PC-3 (cell line): ENCODE measurements at places on chromosomes 2 and 18.

DNA sequence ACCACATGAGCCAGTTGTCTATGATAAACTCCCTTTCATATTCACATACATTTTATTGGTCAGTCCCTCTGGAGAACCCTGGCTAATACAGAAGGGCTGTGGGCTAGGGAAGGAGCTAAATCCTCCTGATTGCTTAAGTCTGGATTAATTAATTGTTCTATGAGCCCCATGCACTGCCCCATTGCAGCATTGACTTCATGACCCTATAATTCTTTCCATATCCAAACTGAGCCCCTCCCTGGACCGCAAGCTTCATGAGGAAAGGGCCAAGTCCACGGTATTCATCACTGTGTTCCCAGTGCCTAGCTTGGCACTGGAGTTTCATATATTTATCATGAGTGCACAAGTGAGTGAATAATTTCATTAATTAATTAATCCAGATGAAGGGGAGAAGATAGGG is 124.0 kb downstream of the MBD2 start:
- DNase-seq: no peak

DNA sequence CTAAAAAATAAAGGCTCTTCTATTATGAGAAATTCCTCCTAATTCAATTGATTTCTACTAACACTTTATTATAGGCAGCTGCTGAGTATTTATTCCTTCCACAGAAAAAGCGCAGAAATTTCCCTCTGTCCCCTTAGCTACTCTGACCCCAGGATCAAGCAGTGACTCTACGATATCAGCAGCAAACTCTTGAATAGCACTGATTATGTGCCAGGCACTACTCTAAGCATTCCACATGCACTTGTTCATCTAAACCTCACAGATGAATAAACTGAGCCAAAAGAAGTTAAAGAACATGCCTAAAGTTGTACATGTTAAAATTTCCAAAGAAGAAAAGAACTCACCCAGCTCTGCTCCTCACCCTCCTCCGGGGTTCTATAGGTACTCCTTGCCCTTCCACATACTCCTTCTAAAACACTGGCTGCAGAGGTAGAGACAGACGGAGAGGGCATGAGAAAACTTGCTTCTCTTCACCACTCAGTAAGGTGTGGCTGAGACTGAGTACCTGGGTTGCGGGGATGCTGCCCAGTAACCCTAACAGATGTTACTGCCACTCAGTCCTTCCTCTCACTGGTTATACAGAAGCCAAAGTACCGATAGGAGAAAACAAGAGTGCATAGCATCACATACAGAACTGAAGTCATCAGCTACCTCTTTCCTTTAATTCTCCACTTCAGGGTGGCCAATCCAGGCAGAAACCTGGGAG is 9.9 kb downstream of the C1D start:
- no peak for DNase-seq

DNA sequence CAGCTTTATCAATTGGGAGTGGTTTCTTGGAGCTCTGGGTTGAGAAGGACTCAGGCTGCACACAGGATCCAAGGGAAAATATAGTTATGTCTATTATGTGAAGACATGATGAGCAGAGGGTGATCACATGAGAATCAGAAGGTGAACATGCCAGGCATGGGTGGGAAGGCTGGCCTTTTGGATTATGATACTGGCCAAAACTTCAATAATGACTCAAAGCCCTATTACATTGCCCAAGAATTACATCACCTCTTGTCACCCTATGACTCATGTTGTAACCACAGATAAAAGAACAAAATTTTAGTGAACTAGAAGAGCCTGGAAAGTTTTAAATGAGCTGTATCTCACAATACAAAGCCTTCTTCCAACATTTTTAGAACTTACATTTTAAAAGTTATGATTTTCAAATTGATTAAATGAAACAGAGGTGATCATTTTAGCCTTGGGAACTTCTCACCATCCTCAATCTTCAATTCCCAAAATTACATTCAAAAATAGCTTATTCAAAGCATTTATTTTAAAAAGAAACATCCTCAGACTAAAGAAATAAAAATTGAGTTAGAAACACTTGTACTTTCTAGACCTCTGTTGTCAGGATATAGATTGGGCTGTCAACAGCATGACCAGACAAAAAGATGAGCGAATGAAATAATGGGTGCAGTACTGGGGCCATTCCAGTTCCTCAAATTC is 428.3 kb downstream of the MBD2 start:
- peak; percentile 89 for DNase-seq

DNA sequence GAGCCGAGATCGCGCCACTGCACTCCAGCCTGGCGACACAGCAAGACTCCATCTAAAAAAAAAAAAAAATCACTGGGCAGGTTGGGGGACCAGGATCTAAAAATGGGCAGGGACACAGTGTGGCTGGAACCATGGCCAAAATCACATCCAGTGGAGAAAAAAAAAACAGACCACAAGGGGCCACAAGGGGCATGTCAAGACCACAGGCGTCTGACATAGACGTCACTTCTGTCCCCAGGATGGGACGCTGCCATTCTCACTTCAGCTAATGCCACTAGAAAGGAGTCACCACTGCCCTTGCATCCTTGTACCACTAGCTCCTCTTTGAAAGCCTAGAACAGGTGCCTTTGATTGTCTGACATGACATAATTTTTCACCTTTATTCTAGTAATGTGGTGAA is 2.5 kb upstream of the POMC start:
- no peak for DNase-seq

- no peak for DNase-seq
These were observed 728 bp downstream of the AUP1 start for GRCh38 chr2:74528600-74529356.

- DNase-seq: peak; percentile 64
These were observed 560.6 kb downstream of the CPS1 start for GRCh38 chr2:211117026-211117425.

- no peak for DNase-seq
These were observed 129.5 kb upstream of the TRIB2 start for GRCh38 chr2:12587228-12587627.

- DNase-seq: peak; percentile 90
These were observed 70.0 kb downstream of the TBR1 start for GRCh38 chr2:161486111-161486510.

- DNase-seq: no peak
These were observed 127.7 kb downstream of the RNF152 start for GRCh38 chr18:61765097-61765496.

DNA sequence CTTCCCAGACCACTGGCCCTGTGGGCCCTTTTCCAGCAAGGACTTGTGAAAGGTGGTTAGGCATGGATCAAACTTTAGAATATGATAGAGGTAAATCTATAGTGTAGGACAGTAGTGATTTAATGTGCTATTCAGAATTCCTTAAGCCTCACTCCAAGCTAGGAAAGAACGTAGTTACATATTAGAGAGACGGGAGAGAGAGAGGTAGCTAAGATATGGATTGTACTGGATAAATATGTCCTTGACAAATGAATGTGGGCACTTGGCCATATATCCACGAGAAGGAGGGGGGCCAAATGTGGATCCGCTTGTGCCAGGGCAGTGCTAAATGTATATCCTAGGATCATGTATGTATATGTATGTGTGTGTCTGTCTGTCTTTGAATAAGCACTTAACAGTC is 6.5 kb downstream of the KCNJ3 start:
- no peak for DNase-seq

GRCh38 chr2:4895371-4895770 is 796.8 kb upstream of the SOX11 start:
- peak; percentile 26 for DNase-seq

DNA sequence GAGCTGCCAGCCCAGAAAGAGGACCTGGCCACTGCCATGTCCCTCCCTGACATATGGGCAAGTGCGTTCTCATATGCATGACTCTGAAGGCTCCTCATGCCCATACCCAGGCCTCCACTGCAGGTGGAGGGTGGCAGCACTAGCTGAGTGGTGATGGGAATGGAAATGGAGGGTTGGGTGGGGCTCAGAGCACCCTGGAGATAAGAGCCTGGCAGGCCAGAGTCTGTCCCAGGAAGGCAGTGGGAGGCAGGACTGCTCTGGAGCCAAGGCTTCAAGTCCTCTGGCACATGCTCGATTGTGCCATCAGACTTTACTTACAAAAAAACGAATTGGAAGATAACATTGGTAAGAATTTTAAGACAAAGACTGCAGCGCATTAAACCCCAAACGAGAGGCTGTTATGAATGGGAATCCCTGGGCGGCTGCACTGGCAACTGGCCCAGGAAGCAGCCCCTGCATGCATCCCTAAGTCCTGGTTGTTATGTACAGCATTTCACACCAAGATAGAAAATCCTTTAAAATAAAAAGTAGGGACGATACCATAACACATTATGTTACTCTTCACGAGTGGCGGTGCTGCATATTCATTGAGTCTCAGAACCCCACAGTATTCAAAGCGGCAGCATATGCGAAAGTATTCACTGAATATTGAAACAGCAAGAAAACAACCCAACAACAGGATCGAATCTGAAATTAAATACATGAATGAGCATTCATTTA is 81.7 kb upstream of the FAM98A start:
- no peak for DNase-seq

- DNase-seq: no peak
These were observed 19.4 kb downstream of the ITGB1BP1 start for GRCh38 chr2:9403924-9404323.

GRCh38 chr2:25537526-25537925 is 135.9 kb downstream of the DTNB start:
- DNase-seq: no peak

GRCh38 chr2:150081775-150082481 is 405.5 kb downstream of the RND3 start:
- no peak for DNase-seq

DNA sequence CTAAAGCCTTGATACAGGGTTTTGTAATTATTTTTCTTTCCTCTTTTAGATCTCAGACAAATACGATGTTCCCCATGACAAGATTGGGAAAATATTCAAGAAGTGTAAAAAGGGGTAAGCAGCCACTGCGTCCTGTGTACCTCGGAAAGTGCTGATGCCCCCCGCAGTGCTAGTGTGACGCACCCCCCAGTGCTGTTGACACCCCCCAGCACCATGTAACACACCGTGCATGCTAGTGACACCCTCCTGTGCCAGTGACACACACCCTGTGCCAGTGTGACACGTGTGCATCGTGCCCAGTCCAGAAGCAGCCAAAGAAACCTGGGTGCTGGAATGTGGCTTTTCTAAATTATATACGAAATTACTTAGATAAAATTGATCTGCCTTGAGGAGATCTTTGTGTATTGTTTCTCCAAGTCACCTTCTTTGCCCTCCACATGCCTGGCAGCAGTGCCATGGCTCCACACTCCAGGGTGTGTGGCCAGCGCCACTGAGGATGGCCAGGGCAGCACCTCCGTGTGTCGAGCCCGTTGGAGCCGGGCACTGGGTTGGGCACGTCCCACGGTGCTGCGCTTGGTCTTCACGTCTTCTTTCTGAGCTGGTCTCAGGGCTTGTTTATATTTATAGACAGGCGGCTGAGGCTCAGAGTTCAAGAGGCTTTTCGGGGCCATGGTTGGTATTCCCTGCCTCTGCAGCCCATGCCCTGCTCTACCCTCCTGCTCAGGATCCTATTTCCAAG is 44.3 kb upstream of the KLF11 start:
- DNase-seq: no peak

DNA sequence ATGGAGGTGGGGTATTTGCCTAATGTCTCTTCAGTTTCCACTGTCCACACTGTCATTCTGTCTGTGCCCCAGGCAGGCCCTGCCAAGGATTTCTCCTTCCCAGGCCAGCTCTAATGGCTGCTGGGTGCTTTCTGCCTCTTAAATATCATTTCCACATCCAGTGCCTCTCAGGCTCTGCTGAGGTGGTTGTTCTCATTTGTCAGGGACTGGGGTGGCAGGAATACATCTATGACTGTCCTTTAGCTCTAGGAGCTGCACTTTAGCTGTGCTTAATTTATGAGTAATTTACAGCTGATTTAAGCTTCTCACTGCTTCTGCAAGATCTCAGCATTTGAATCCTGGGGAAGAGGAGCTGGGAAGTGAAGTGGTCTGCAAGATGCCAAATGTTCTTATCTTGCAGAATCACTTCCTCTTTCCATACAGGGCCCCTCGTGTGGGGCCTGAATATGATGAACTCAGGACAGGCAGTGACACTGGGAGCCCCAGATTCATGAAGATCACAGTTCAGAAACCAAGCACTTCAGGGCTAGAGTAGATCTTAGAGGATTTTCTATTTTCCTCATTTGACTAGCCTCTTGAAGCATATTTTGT is 150.2 kb downstream of the FSHR start:
- DNase-seq: no peak

DNA sequence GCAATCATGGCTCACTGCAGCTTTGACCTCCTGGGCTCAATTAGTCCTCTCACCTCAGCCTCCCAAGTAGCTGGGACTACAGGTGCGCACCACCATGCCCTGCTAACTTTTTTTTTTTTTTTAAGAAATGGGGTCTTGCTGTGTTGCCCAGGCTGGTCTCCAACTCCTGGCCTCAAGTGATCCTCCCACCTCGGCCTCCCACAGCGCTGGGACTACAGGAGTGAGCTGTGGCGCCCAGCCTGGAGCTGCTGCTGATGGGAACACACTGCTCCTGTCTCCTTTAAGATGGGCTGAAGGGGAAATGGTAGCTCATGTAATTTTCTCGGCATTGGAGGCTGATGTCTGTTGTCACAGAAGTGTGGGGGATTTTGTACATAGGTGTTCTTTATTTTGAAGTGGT is 34.9 kb upstream of the ADNP2 start:
- DNase-seq: no peak

DNA sequence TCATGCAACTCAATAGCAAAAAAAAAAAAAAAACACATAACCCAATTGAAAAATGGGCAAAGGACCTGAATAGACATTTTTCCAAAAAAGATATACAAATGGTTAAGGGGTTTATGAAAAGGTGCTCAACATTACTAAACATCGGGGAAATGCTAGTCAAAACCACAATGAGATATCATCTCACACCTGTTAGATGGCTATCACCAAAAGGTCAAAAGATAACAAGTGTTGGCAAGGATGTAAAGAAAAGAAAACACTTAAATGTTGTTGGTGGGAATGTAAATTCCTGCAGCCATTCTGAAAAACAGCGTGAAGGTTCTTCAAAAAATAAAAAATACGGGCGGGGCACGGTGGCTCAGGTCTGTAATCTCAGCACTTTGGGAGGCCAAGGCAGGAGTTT is 112.4 kb upstream of the CAB39 start:
- no peak for DNase-seq
